Right lobe of liver (tissue), 6 donors: ENCODE measurements at places on chromosomes 7 and 10. TPM values are rescaled to one million over a fixed set of nuclear protein-coding genes. Genes with fewer than 3 reads are reported as not detected.
A peak's percentile ranks its signal among the peaks of the same experiment; 100 is the strongest.

- no peak overlapping the region for H3K27ac ChIP-seq
- no peak overlapping the region for H3K4me3 ChIP-seq
- no peak for DNase-seq
- no peaks in the 10 kb centered on the region for H3K27me3 ChIP-seq
Measured at GRCh38 chr7:52482076-52482475, 553.4 kb upstream of the POM121L12 start.

DNA sequence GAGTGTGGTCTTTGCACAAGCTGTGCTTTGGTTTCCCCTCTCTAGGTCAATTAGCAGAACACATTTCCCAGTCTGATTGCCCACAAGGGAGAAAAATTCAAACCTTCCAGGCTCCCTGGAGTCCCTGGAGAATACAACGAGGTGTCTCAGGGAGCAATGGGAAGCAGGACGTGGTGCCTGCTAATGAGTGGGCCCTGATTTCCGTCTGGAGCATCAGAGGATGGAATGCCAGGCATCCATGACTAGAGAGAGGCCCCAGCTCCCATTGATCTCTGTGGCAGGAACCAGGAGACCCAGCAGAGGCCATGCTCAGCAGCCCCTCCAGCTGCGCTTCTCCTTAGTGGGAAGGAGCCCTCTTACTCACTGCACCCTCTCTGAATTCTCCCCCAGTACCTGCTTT is 33.2 kb upstream of the TLX1 start:
- no peak for DNase-seq
- H3K36me3 ChIP-seq, result no peaks in the 10 kb centered on the region
- no peaks in the 10 kb centered on the region for H3K4me1 ChIP-seq
- H3K27me3 ChIP-seq, result no peaks in the 10 kb centered on the region
- no peak overlapping the region for H3K27ac ChIP-seq
- H3K4me3 ChIP-seq, result no peak overlapping the region

DNA sequence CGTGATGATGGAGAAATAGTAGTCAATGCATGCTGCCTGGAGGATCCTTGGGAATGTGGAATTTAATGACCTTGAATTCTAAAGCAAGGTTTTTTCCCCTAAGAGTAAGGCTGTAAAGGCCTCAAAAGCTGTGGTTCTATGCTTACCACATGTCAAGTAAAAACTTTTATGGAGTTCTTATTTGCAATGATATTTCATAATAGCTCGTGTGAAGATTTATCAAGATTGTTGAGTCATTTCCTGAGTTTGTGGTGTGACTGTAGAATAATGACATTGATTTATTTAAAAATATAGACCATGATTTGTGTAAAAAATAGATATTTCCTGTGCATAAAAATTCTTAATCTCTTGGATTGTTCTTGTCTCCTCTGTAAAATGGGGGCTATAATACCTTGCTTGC is 67.5 kb upstream of the SORCS1 start:
- DNase-seq, result no peak
- H3K4me1 ChIP-seq, result no peaks in the 10 kb centered on the region
- H3K27me3 ChIP-seq, result no peaks in the 10 kb centered on the region
- no peak overlapping the region for H3K27ac ChIP-seq
- no peak overlapping the region for H3K4me3 ChIP-seq

- no peak for DNase-seq
- H3K27ac ChIP-seq, result no peak overlapping the region
Measured at GRCh38 chr10:101052285-101052684, 9.5 kb upstream of the KAZALD1 start.

- DNase-seq, result no peak
- H3K36me3 ChIP-seq, result no peaks in the 10 kb centered on the region
- peaks cover 69% of the 10 kb centered on the region for H3K4me1 ChIP-seq
- peak overlapping the region; percentile 4 for H3K4me3 ChIP-seq
Measured at GRCh38 chr7:29480934-29481651, 82.5 kb upstream of the PRR15 start.

DNA sequence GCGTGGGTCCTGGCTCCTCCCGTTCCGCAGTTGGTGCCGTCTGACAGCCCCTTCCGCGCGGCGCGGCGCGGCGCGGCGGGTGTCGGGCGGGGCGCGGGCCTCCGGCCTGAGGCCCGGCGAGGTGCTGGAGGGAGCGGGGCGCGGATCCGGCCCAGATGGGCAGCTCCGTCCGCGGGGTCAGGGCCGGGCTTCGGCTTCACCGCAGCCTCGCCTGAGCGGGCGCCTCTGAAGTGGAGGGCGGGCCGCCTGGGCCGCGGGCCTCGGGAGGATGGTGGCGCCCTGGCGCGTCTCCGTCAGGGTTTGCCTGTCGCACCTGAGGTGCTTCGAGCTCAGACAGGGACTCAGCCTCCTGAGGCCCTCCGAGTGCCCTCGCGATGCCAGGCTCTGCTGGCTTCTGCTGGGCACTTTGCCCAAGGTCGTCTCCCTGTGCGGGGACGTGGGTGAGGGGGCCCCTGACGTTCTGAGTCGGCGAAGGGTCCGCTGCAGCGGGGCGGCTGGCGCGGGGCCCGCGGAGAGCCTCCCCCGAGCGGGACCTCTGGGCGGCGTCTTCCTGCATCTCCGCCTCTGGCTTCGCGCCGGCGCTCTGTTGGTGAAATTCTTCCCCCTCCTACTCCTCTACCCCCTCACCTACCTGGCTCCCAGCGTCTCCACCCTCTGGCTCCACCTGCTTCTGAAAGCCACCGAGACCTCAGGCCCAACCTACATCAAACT is 473 bp downstream of the ADCK2 start:
- no peak overlapping the region for H3K27ac ChIP-seq
- no peaks in the 10 kb centered on the region for H3K27me3 ChIP-seq
- H3K4me3 ChIP-seq, result peak overlapping the region; percentile 78
- peak; percentile 57 for DNase-seq
- no peaks in the 10 kb centered on the region for H3K36me3 ChIP-seq

GRCh38 chr10:125578658-125579315 is 104.2 kb downstream of the TEX36 start:
- H3K27ac ChIP-seq, result no peak overlapping the region
- H3K4me1 ChIP-seq, result no peaks in the 10 kb centered on the region
- DNase-seq, result no peak
- H3K4me3 ChIP-seq, result no peak overlapping the region

- no peaks in the 10 kb centered on the region for H3K4me1 ChIP-seq
- DNase-seq, result no peak
- H3K27me3 ChIP-seq, result no peaks in the 10 kb centered on the region
- no peak overlapping the region for H3K27ac ChIP-seq
Measured at GRCh38 chr7:128767475-128768110, 8.0 kb downstream of the OPN1SW start.

- no peak overlapping the region for H3K27ac ChIP-seq
- no peaks in the 10 kb centered on the region for H3K4me1 ChIP-seq
- no peaks in the 10 kb centered on the region for H3K36me3 ChIP-seq
- no peak overlapping the region for H3K4me3 ChIP-seq
- H3K27me3 ChIP-seq, result no peaks in the 10 kb centered on the region
- no peak for DNase-seq
Measured at GRCh38 chr10:52488606-52489485, 174.8 kb downstream of the DKK1 start.

DNA sequence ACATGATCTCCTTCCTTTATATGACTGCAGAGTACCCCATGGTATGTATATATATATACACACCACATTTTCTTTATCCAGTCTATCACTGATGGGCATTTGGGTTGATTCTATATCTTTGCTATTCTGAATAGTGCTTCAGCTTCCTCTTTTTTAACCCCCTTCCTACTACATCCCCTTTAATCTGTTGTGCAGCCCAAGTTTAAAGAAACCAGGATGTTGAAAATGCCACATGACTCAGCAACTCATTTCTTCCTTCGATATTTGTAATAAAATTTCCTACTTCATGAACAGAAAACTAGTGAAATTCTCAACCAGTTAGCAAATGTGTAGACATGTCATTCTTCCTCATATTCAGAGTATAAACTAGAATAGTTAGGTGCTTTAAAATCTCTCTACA is 1245.7 kb upstream of the SORCS1 start:
- no peaks in the 10 kb centered on the region for H3K27me3 ChIP-seq
- H3K4me1 ChIP-seq, result no peaks in the 10 kb centered on the region
- no peak overlapping the region for H3K4me3 ChIP-seq
- no peak for DNase-seq
- no peak overlapping the region for H3K27ac ChIP-seq
- H3K36me3 ChIP-seq, result no peaks in the 10 kb centered on the region

GRCh38 chr7:54719425-54719824 is 39.6 kb downstream of the SEC61G start:
- no peaks in the 10 kb centered on the region for H3K4me1 ChIP-seq
- H3K36me3 ChIP-seq, result no peaks in the 10 kb centered on the region
- H3K27me3 ChIP-seq, result no peaks in the 10 kb centered on the region
- H3K27ac ChIP-seq, result no peak overlapping the region
- no peak overlapping the region for H3K4me3 ChIP-seq

GRCh38 chr7:47333554-47333887 is 248.4 kb downstream of the TNS3 start:
- H3K27me3 ChIP-seq, result no peaks in the 10 kb centered on the region
- H3K27ac ChIP-seq, result no peak overlapping the region
- DNase-seq, result no peak
- H3K4me3 ChIP-seq, result no peak overlapping the region
- peaks cover 7% of the 10 kb centered on the region for H3K4me1 ChIP-seq

- no peaks in the 10 kb centered on the region for H3K36me3 ChIP-seq
- no peak overlapping the region for H3K4me3 ChIP-seq
- no peaks in the 10 kb centered on the region for H3K4me1 ChIP-seq
- H3K27me3 ChIP-seq, result no peaks in the 10 kb centered on the region
- H3K27ac ChIP-seq, result no peak overlapping the region
Measured at GRCh38 chr7:19465861-19466260, 243.0 kb downstream of the POLR1F start.

DNA sequence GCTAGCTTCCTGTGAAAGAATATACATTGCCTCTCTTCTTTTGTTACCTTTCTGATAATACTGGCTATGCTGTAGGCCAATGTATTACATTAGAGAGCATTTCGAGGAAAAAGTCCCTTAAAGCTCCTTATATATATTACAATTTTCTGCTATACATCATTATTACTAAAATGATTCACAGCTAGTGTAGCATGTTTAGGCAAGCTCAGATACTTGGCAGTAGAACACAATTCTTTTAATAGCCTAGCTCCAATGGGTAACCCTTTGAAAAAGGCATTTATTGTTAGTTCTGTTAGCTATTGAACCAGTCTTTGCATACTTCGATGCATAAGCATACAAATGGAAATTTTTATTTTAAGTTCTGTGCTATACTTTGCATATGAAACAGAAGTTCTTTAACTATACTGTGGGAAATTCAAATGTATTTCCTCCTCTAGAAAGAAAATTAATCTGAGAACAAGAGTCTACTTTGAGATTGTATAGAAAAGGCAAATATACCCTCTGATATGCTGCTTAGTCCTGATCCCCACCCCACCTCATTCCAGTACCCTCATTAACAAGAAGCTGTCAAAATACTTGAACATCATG is 55.6 kb upstream of the SKAP2 start:
- no peaks in the 10 kb centered on the region for H3K36me3 ChIP-seq
- no peaks in the 10 kb centered on the region for H3K27me3 ChIP-seq
- no peak overlapping the region for H3K27ac ChIP-seq
- no peak overlapping the region for H3K4me3 ChIP-seq

Gene PTPRZ1
- not detected for total RNA-seq

Gene TMUB1
- total RNA-seq, result 39.9 TPM

Gene CXCL12
- 46.2 TPM for total RNA-seq

Gene ANKRD30A
- not detected for total RNA-seq

Gene SPDYE1
- not detected for total RNA-seq

Gene ABCC2
- total RNA-seq, result 136 TPM

Gene PON1
- 547 TPM for total RNA-seq

Gene SLC18A2
- total RNA-seq, result 0.04 TPM

Gene NUTM2E
- not detected for total RNA-seq

Gene MMD2
- not detected for total RNA-seq

Gene PIP
- total RNA-seq, result not detected
